ENCODE measurements at places on chromosomes 5 and 9.
A peak's percentile ranks its signal among the peaks of the same experiment; 100 is the strongest.

DNA sequence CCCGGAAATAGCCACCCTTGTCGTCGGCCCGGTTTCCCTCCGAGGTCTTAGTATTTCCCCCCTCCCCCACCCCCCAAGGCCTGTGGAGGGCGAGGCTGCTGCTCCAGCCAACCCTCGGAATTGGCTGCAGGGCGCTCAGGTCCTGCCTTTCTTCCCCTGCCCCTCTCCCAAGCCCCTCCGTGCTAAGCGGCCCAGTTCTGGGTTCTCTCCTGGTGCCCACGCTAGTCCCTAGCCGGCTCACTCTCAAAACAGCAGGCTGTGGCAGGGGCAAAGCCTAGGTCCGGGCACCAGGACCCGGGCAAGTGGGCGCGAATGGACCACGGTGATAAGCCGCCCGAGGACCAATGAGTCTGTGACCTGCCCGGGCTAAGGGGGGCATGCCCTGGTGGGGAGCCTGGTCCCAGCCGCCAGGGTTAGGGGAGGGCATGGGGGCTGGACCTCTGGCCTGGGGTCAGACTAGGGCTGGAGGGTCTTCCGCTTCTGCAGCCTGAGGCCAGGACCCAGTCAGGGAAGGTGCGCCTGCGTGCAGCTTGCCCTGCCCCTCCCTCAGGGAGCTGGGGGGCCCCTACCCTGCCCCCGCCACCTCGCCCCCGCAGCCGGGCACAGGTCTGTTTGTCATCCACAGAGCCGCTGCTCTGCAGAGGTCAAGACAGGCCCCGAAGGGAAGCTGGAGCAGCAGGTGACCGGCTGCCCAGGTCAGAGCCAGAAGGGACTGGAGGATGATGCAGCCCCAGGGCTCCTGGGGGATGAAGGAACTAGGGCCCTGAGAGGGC, 5.0 kb upstream of the IRX4 start:
- ATAC-seq, result no peak

- ATAC-seq, result no peak
Measured at GRCh38 chr9:121371495-121372061, 1.5 kb upstream of the STOM start.

GRCh38 chr5:4941957-4942830, 197.9 kb upstream of the ADAMTS16 start:
- no peak for ATAC-seq

DNA sequence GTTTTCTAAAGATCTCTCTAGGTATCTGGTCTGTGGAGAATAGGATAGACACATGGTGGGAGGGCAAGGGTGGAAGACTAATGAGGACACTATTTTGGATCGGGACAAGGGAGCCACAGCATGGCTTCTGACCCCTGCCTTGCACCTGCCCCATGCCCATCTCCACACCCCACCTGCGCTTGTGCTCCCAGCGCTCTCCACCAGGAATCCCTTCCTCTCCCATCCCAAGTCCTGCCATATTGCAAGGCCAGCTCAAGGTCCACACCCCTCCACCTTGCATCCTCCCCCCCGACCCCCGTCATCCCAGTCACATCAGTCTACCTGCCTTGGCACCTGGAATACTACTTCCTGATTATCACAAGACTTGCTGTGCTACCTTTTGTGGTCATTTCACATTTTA, 44.2 kb upstream of the RETREG1 start:
- ATAC-seq, result no peak

- ATAC-seq, result no peak
Measured at GRCh38 chr5:135894276-135894675, 1.4 kb downstream of the IL9 start.

- no peak for ATAC-seq
Measured at GRCh38 chr5:139841549-139841948, 45.9 kb downstream of the PSD2 start.

DNA sequence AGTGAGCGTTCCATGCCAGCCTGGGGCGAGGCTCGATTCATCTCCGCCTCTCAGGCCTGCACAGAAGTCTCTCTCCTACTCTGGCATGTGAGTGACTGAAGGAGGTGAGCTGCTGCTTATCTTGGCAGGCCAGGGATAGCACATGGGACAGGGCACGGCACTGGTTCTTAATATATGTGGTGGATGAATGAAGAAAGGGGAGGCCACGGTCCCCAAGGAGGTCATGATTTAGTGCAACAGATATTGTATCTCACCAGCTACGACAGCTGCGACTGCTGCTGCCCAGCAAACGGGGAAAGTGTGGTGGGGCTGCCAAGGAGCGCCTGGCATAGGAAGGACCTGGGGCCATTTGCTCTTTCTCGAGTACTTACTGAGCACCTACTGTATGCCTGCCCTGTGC, 19.3 kb upstream of the MAPK9 start:
- no peak for ATAC-seq

DNA sequence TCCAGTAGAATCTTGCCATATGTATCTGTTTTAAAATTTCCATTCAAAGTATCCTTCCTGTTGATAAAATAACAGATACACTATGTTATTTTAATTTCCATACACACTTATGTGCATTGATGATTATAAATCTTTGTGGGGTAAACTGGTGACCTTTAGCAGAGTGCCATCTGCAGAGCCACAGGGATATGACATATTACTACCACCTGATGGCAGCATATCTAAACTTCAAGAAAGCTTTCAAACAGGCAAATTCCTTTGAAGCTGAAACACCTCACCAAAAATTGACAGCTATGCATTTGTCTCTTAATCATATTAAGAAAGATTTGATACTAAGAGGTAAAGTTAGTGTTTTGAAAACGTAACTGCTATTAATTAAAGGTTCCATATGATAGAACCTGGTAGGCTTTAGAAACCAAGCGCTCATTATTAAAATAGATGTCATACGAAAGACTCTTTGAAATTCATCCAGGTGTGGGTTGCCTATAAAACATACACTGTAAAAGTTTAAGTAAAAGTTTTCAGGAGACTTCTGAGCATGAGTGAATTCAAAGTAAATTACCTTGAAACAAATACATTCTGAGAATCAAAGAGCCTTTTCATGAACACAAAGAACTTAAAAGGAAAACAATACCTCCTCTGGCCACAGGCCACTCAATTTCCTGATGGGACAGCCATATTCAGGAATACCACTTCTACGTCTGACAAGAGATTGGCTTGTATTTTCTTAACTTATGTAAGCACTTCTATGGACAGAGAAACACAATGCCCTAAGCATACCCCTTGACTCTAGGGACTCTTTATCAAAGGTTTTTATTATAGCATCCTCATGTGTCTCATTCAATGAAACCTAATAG, 93.3 kb downstream of the KIAA0825 start:
- ATAC-seq, result peak; percentile 25

DNA sequence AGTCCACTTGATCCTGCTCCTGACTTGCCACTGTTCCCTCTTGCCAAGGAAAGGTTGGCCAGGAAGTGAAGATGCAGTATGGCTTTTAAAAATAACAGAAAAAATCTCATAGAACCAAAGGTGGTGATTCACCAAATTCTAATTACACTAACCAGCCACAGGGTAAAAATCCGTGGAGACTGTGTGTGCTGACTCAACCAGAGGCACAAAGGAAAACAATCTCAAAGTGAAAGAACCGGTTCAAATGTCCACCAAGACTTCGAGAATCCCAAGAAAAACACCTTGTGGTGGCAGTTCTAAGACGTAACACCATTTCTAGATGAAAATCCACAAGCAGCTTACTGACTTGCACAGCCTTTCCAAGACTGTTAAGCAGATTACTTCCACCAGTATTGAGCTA, 279.1 kb downstream of the TLE1 start:
- no peak for ATAC-seq

DNA sequence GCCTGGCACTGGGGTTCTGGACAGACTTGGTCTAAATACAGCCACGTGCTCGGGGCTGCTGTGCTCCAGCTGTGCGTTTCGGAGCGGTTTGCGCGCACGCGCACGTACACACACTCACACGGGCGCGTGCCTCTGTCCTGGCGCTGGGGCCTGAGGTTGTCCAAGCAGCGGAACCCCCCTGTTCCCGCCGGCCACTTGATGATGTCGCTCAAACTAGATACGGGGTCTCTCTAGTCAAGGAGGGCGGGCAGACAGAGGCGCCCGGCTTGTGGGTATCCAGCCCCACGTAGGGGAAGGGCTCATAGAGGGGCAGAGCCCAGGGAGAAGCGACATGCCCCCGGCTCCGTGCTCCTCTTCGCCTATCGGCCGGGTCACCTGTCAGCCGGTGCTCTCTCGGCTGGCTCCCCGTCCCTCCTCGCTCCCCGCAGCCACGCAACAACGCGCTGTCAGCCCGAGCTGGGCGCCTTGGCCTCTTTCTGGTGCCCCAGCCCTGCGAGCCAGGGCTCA, 8.9 kb downstream of the NR2F1-AS1 start:
- ATAC-seq, result peak; percentile 48

GRCh38 chr5:14495301-14495700, 86.3 kb upstream of the OTULINL start:
- ATAC-seq, result no peak

DNA sequence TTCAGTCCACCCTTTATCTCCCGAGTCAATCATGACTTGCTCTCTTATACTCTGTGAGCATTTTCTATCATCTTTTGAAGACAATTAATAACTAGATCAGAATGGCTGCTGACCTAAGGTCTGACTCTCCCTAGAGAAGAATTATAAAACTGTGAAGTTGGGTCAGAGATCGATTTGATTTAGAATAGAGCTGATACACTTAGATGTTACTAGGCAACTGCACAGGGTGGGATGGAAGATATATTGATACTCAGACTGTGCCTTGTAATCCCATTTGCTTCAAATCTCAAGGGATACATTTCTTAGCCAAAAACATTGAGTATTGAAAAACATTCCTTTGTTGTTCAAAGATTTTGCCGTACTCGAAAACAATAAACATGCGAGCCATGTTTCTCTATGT, 106.0 kb upstream of the NMUR2 start:
- peak; percentile 50 for ATAC-seq

DNA sequence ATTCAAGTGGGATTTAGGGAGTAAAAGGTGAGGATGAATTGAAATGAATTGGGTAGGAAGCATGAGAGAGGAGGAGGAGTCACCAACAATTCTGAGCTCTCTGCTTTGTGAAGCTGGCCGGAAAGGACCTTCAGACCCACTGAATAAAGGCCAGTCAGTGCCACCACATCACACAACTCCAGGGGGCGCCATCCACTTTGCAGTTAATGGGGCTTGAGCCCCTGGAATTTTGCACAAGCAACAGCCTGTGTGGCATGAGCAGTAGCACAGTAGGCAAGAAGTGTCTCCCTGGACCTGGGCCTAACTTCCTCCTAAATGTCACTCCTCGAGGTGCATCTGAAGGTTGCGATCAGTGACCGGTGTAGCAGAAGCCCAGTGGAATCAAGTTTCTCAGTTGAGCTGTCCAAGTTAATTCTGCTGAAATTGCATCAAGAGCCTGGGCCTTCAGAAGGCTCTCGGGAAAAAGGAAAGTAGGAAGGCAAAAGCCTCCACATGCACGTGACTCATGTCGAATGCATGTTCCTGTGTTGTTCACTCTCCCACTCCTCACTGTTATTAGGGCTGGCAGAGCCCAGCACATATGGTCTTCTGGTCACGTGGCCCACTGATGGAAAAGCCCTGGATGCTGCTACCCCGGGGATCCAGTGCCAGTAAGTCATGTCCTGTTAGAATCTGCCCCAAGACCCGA, 27.8 kb upstream of the GLIS3 start:
- no peak for ATAC-seq

DNA sequence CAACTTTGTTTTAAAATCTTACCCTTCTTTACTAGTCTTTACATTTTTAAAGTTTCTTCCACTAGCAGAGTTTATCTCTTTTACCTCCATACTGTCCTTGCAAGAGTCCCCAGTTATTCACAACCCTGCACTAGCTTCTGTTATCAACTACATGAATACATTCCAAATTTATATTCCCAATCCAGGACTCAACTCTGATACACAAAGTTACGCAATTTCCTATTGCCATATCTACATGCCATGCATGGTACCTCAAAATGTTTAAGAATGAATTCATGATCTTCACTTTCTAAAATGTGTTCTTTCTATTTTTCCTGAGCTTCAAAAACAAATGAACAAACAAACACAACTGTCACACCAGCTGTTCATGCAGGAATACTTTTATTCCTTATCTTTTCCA, 668.7 kb downstream of the CDH18 start:
- no peak for ATAC-seq

DNA sequence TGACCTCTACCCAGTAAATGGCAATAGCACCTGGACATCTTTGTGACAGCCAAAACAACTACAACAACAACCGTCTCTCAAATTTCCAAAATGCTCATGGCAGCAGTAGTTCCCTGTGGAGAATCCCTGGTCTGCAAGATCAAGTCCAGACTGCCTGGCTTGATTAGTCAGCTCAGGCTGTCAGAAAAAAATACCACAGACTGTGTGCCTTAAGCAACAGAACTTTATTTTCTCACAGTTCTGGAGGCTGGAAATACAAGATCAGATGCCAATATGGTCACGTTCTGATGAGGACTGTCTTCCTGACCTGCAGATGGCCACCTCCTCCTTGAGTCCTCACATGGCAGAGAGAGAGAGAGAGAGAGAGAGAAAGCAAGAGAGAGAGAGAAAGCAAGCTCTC, 52.3 kb upstream of the MOCS2 start:
- ATAC-seq, result no peak

GRCh38 chr5:174721530-174722432, 2.6 kb upstream of the MSX2 start:
- no peak for ATAC-seq

DNA sequence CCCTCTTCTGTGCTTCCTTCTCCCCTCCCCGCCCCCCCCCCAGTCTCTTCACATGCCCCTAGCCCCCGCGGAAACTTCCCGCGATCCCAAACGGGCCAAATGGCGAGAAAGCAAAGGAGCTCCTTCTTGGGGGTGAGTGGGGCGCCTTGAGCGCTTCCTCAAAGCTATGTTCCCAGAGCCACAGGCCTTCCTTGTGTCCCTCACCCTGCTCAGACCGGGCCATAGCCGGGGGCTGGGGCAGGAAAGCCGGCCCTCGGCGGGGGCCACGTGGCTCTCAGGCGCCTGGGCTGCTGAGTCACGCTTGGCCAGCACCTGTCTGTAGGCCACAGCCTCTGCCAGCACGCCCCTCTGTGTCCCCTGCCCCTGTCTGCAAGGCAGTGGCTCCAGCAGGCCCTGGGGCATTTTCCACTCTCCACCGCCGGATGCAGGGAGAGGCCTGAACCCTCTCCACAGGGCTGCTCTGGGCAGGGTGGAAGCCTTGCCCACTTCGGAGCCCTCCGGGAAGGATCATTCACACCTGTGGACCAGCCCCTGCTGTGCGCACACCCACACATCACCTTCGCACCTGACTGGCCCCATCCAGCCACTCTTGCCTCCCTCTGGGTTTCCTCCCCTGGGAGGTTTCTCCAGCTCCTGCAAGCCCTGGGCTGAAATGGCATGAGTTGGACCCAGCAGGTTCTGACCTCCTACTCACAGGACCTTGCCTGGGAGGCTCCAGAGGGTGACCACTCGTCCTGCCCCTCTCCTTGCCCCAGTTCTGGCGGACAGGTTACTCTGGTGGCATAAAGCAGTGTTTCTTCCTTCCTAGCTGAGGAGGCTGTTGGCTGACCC, 1.2 kb upstream of the SQSTM1 start:
- ATAC-seq, result peak; percentile 62

DNA sequence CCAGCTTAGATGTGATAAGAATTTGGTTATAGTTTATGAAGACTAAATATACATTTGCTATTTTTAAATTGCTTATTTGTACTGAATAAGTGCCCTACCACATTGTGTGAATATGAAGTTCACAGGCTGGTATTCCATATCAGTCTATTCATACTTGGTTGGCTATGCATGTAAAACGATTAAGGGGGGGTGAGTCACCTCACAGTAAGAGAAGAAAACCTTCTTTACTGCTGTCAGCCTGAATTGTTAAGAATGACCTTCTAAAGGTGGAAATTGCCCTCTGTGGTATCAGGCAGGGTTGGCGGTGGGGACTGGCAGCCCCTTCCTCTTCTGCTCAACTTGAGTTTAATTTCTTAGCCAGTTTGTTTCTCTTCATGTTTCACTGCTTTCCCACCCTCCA, 127.0 kb upstream of the RPS23 start:
- ATAC-seq, result no peak

Measured in motor neuron (in vitro differentiated cells).